GM04504 (cell line): ENCODE measurements at places on chromosomes 3 and 15.

DNA sequence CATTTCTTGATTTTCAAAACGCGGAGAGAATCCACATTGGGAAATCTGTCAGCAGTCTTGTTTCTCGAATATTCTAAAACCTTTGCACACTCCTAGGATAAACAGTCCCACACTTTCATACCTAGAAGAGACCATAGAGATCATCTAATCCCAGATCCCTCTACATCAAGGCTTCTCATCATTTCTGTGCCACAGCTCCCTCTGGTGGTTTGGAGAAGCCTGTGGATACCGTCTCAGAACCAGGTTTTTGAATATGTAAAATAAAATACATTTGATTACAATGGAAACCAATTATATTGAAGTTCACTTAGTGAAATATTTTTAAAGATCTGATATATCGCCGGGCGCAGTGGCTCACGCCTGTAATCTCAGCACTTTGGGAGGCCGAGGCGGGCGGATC, 211.9 kb upstream of the GOLGA6L4 start:
- no peak for DNase-seq

GRCh38 chr3:15470261-15470660, 42.9 kb downstream of the EAF1 start:
- no peak for DNase-seq

DNA sequence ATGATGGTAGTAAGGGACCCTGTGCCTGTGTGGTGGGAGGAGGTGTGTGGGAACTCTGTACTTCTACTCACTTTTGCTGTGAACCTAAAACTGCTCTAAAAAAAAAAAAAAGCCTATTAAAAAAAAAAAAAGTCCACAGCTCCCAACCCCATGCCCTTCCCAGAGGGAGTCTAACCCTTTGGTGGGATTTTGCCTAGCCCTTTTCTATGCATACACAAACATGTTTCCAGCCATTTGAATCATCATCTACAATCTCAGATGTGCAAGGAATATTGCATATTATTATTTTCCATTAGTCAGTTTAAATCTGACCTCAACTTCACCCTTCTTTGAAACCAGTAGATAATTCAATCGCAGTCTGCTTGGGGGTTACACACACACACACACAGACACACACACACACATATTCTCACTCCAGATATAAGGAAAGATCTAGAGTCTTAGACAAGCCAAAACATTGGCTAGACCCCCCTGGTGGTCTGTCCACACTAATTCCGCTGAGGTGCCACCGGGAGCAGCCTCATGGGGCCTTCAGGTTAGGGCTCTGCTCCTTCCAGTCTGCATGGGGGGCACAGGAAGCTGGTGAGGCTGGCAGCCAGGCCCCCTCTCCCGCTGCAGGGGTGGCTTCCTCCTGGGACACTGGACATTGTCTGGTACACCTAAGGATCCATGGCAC, 75.5 kb upstream of the NR2E3 start:
- DNase-seq: no peak

DNA sequence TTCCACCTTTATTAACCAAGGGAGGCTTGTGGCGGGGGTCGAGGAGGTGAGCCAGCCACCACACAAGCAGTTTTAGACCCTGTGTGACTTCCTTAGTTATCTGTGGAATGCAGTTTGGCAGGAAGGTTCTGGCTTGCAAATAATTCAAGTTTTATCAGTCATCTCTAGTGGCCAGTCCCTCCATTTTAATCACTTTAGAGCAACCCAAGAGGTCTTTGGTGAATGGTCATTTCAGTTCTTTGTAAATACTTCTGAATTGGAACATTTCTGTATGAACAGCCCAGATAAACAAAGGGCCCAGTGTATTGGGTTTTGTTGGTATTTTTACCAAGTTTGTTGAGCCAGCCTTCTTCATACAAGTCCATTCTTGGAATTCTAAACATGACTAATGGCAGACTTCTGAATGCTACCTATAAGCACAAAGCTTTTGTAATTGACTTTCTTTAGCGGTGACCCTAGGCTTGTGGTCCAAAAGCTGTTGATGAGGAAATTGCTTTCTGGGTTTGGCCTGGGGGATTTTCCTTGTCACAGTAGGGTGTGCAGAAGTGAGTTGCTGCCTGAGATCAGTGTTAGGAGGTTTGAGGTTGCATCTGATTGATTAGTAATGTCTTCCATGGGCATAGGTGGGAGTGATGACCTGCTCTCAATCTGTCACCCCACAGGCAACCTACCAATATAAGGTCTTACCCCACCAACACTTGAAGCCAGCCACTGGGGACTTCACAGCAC, 193.3 kb upstream of the TOPAZ1 start:
- no peak for DNase-seq

DNA sequence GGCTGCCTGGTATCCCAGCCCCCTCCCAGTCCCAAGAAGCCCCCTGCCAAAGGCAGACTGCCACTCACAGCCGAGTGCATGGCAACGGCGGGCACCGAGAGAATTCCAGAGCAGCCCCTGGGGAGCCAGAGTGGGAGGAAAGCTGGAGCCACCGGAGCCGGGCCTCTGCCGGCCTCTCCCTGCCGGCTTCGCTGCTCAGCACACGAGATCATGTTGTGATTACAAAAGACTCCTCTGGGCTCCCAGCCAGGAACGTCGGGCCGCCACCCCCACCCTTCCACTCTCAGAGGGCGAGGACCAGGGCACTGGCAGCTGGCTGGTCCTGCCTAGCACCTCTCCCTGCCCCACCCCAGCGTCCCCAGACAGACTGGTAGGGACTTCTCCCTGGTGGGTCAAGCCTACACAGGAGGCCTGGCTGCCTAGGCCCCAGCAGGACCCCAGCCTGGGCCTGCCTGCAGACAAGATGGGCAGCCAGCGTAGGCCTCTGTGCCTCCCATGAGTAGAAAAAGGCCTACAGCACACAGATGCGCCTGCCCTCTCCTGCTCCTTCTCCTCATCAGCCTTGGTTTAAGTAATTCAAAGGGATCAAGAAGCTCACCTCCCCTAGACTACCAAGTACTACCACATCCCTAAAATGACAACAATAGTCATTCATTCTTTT, at the start of gene CCDC9B:
CCDC9B (minus strand) TSS at position 200 of the 661 bp plus-strand sequence; CDS start at position 80, 120 bp downstream.
- peak; percentile 83 for DNase-seq

DNA sequence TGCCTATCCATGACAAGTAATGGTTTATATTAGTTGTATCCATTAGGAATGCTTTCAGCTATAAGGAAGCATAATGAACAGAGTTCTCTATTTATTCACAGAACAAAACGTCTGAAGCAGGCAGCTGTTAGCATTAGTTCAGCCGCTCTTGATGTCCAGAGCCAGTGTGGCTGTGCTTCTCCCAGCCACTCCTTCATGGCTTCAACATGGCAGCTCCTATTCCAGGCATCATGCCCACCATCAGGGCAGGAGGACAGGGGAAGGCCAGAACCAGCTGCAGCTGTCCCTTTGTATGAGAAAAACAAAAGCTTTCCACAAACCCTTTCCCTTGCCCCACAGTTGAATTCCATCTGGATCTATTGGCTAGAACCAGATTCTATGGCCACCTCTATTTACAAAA, 12.9 kb upstream of the SNRK start:
- DNase-seq: no peak

- no peak for DNase-seq
These were observed 88.6 kb upstream of the HERC1 start for GRCh38 chr15:63922261-63922904.

DNA sequence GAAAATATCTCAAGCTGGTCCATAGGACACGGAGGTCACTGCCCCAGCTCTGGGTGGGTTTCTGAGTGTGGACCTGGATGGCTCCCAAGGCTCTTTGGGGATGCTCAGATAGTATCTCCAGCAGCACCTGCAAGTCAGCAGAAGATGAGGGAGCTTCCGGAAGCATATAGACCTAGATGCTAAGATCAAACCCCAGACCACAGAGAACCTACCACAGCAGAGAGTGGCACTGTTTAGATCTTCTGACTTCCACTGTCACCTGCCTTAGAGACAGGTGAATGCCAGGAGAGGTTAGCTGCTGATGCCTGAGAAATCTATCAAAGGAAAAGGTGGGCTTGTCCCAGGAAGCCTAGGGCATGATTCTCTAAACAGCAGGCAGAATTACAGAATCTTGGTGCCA, 105.7 kb upstream of the TRPM1 start:
- no peak for DNase-seq

DNA sequence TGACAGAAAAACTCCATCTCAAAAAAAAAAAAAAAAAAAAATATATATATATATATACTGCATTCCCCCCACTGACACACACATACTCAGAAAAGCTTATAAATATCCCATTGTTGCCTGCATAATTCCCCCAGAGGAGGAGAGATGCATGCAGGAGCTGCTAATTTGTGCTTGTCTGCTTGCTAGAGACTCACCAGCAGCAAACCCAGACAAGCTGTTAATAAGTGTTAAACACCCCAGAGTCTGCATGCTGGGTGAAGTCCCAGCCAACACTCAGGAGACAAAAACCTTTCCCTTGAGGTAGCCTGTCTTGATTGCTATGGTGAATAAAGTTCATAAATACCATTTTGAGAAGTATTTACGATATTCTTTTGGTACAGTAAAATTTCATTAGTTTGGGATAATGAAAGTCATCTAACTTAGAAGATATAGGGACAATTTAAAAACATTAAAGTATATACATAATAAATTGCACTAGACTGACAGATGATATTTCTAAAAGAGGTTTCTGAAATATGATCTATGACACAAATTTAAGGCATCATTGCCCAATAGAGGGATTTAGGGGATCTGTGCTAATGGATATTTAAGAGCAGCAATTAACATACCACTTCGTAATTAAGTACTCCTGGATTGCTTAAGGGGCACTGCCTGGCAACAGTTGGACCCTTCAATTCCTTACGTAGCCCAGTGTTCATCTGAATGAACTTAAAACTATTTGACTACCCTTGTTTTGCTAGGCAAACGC, 400.0 kb upstream of the C2CD4B start:
- DNase-seq: no peak
